ENCODE measurements at places on chromosomes 1 and 21. TPM values are rescaled to one million over a fixed set of nuclear protein-coding genes. Genes with fewer than 3 reads are reported as not detected.

Gene HSF2BP
- 1.2 TPM for total RNA-seq

Gene CELA2B
- total RNA-seq: 2.7 TPM

Gene SVBP
- total RNA-seq: 51.9 TPM

Gene ZNF687
- 8.5 TPM for total RNA-seq

Gene FALEC
- total RNA-seq: 0.84 TPM

DNA sequence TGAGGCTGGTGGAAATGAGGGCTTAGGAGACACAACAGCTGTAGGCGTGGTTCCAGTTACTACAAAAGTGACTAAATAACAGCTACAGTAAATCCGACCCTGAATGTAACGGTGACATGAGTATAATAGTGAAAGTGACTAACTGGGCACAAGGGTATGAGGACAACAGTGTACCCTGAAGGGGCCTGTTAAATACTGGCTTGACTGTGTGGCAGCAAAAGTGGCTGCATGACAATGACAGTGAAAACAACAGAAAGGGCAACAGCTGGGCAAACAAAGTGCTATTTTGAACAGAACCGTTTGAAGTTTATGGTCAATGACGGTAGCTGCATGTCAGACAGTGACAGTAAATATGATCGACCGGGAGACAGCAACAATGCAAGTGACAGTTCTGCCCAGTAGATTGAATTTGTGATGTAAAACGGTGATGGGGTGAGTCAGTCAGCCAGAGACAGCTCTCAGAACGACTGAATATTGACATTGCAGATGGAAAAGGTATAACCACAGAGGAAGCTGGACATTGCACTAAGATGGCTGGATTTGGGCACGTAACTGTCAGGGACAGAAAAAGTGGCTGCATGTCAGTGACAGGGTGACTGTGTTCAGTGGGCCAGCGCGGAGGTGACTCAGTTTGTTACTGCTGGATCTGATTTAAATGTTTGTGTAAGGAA, 1.2 kb upstream of the ZBTB40 start:
- no peak overlapping the region for H3K4me3 ChIP-seq
- peak; percentile 31 for DNase-seq
- peak overlapping the region; percentile 98 for H3K27ac ChIP-seq
- H3K36me3 ChIP-seq: no peaks in the 10 kb centered on the region
- peaks cover 33% of the 10 kb centered on the region for H3K4me1 ChIP-seq
- no peaks in the 10 kb centered on the region for H3K27me3 ChIP-seq

DNA sequence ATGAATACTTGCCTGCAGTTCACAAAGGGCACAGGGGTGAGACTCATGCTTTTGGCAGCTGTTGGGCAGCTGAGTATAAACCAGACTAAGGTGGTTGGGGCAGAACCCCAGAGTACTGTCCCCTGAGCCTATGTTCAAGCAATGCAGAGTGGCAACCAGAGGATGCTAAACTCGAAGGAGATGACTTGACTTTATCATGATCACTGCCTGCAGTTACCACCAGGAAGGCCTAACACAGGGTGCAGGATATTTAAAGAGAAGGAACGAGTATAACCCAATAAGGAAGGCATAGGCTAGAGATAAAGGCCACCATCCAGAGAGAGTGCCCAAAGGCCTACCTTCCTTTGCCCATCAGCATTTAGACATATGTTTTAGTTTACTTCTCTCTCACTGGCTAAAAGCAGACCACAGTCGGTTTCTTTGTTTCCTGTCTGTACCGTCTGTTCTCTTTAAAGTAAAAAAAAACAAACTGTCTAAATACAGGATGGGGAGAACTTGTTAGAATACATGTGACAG, 83.3 kb downstream of the MPZL1 start:
- H3K27me3 ChIP-seq: no peaks in the 10 kb centered on the region
- H3K4me1 ChIP-seq: peaks cover 2% of the 10 kb centered on the region
- no peak overlapping the region for H3K27ac ChIP-seq
- H3K36me3 ChIP-seq: no peaks in the 10 kb centered on the region
- no peak overlapping the region for H3K4me3 ChIP-seq

DNA sequence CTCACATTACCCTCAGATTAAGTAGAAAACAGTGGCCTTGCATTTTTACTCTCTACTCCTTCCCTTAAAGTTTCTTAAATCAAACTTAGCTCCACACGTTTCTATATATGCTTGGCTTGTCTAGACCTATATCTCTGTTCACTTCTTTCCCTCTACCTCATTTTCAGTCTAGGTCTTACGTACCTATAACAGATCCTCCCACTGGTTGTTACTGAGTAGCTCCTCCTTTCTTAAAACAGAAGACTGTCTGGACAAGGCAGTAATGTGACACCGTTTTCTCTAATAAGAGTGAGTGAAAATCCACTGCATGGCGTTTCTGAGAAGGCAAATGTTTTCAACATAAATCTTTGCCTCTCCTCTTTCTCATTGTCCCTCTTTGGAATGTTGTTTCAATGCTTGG, 211.7 kb upstream of the POGK start:
- H3K4me3 ChIP-seq: no peak overlapping the region
- DNase-seq: no peak
- no peaks in the 10 kb centered on the region for H3K4me1 ChIP-seq
- H3K36me3 ChIP-seq: no peaks in the 10 kb centered on the region
- H3K27ac ChIP-seq: no peak overlapping the region

- peaks cover 22% of the 10 kb centered on the region for H3K4me1 ChIP-seq
- no peaks in the 10 kb centered on the region for H3K36me3 ChIP-seq
- H3K27ac ChIP-seq: no peak overlapping the region
- H3K27me3 ChIP-seq: no peaks in the 10 kb centered on the region
- H3K4me3 ChIP-seq: no peak overlapping the region
Observed at GRCh38 chr21:35222541-35222941, 173.4 kb upstream of the RUNX1 start.

DNA sequence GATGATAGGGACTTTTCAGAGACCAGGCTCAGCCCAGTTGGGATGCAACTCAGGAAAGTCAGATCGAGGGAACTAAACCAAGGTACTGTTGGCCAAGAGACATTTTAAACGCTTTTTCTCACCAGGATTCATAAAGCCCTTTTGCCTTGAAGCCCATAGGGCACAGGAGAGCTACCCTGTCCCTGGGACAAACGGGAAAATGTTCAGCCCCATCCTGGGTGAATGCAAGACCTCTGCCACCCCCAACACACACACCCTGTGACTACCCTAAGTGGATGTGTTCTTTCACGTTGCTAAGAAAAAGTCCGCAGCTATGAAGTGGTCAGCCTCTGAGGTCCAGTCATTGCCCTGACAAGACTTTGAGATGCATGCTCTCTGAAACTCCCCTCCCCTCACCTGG, 58.4 kb downstream of the ITPKB start:
- H3K27ac ChIP-seq: peak overlapping the region; percentile 96
- no peak for DNase-seq
- peaks cover 87% of the 10 kb centered on the region for H3K4me1 ChIP-seq
- no peaks in the 10 kb centered on the region for H3K36me3 ChIP-seq

DNA sequence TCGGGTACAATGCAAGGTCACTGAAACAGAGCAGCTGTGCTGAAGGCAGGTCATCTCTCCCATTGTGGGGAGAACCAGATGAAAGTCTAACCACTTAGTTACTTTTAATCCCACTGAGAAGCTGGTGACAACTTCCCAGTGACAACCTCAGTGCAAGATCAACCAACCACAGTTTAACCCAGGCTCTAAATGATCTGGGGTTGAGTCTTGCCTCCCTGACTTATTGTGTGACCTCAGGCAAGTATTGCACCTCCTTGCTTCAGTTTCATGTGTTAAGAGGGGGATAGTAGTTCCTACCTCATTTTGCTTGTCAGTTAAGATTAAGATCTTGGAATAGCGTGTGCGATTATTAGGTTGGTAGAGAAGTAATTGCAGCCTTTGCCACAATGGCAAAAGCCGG, 3.2 kb downstream of the ZP4 start:
- H3K4me1 ChIP-seq: no peaks in the 10 kb centered on the region
- H3K4me3 ChIP-seq: no peak overlapping the region

DNA sequence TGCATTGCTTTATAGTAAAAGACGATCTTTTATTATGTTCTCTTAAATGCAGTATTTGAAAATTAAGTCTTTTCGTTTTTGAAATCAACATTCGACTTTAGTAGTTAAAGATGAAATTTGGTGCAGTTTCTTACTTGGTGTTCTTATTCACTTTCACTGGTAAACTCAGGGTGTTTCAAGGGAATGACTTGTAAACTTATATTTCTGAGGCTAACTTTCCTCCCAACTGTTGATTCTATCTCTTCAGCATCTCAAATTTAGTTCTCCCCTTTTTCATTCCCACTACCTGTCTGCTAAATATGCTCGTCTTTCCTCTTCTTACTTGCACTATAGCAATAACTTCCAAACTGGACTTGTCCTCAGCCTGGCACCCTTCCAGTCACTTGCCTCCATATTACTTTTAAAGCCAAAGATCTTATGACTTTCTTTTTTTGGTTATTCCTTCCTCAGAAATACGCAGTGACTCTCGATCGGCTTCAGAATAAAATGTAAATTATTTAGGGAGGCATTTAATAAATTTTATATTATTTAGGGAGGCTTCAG, 988 bp downstream of the SLC35A3 start:
- H3K27ac ChIP-seq: no peak overlapping the region
- H3K36me3 ChIP-seq: no peaks in the 10 kb centered on the region
- H3K4me1 ChIP-seq: peaks cover 5% of the 10 kb centered on the region
- DNase-seq: no peak

- H3K4me1 ChIP-seq: peaks cover 82% of the 10 kb centered on the region
- peak; percentile 93 for DNase-seq
- no peaks in the 10 kb centered on the region for H3K27me3 ChIP-seq
- H3K27ac ChIP-seq: peak overlapping the region; percentile 99
Observed at GRCh38 chr21:45975020-45975666, 6.4 kb upstream of the COL6A1 start.

DNA sequence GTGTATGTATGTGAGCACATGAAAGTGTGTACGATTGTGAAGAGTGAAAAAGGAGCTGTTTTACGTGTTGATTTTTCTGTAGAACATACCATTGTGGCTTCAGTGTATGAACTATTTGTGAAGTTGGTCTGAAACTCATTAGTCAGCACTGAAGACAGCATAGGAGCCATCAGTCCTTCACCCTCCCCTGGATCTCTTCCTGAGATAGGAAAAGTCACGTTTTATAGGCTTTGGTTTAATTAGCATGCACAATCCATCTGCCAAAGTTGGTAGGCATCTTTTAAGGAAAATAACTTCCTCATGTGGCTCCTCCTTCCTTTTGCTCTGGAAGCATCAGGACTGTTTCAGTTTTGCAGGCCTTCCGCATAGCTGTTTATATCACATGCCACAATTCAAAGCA, 1.4 kb upstream of the RABIF start:
- peaks cover 34% of the 10 kb centered on the region for H3K36me3 ChIP-seq
- no peak overlapping the region for H3K27ac ChIP-seq
- H3K4me1 ChIP-seq: peaks cover 3% of the 10 kb centered on the region
- no peak overlapping the region for H3K4me3 ChIP-seq
- no peaks in the 10 kb centered on the region for H3K27me3 ChIP-seq
- DNase-seq: no peak

GRCh38 chr1:151251656-151252470, 2.7 kb upstream of the PSMD4 start:
- no peaks in the 10 kb centered on the region for H3K27me3 ChIP-seq
- H3K36me3 ChIP-seq: peaks cover 23% of the 10 kb centered on the region
- no peak overlapping the region for H3K27ac ChIP-seq
- H3K4me3 ChIP-seq: no peak overlapping the region
- DNase-seq: peak; percentile 78
- H3K4me1 ChIP-seq: peaks cover 5% of the 10 kb centered on the region

GRCh38 chr1:207365063-207365462, 43.6 kb downstream of the CD55 start:
- H3K27me3 ChIP-seq: no peaks in the 10 kb centered on the region
- peaks cover 3% of the 10 kb centered on the region for H3K36me3 ChIP-seq
- no peak for DNase-seq
- H3K4me1 ChIP-seq: no peaks in the 10 kb centered on the region
- no peak overlapping the region for H3K27ac ChIP-seq

DNA sequence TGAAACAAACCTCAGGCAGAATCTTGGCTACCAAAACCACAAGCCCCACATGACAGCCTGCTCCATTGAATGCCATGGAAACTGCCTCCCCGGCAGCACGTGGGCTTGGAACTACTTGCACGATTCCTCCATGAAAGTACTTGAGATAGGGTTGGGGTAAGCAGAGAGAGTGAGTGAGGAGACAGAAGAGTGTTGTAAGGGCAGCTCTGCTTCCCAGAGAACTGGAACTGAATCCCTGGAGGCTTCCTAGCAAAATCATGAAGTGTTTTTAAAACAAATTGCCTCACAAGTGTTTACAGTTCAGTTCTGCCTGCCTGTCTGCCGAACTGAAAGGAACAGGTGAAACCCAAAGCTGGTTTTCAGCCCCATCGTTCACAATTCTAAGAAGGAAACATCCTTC, 35.3 kb upstream of the DNASE2B start:
- no peak overlapping the region for H3K27ac ChIP-seq
- no peaks in the 10 kb centered on the region for H3K36me3 ChIP-seq
- no peak for DNase-seq
- H3K4me3 ChIP-seq: no peak overlapping the region
- no peaks in the 10 kb centered on the region for H3K4me1 ChIP-seq

DNA sequence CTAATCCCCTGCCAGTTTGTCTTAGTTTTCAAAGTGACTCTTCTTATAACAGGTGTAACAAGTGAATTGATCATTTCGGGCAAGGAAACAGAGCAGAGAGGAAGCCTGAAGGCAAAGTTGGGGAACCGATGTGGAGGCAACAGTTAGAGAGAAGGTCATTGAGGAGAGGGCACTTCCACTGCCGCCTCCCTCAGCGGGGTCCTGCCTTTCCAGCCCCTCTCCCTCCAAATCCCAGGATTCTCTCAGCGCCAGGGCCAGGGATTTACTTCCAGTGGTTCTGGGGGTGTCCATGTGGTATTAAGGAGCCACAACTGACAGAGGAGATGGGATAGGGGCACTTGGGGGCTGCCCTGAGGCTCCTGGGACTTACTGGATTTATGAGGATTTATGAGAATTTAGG, 39.7 kb upstream of the PDE9A start:
- peaks cover 25% of the 10 kb centered on the region for H3K27me3 ChIP-seq
- no peak for DNase-seq
- H3K4me3 ChIP-seq: no peak overlapping the region
- H3K4me1 ChIP-seq: peaks cover 3% of the 10 kb centered on the region

- H3K4me3 ChIP-seq: no peak overlapping the region
- H3K36me3 ChIP-seq: no peaks in the 10 kb centered on the region
- peaks cover 8% of the 10 kb centered on the region for H3K4me1 ChIP-seq
- no peak for DNase-seq
- H3K27ac ChIP-seq: no peak overlapping the region
- no peaks in the 10 kb centered on the region for H3K27me3 ChIP-seq
Observed at GRCh38 chr1:60569189-60569588, 495.6 kb upstream of the C1orf87 start.

GRCh38 chr1:30652152-30652841, 71.1 kb downstream of the MATN1 start:
- no peak overlapping the region for H3K27ac ChIP-seq
- peaks cover 28% of the 10 kb centered on the region for H3K27me3 ChIP-seq
- no peaks in the 10 kb centered on the region for H3K4me1 ChIP-seq
- H3K36me3 ChIP-seq: no peaks in the 10 kb centered on the region
- no peak for DNase-seq

GRCh38 chr1:181127898-181128453, 39.5 kb downstream of the IER5 start:
- peaks cover 33% of the 10 kb centered on the region for H3K4me1 ChIP-seq
- H3K27me3 ChIP-seq: no peaks in the 10 kb centered on the region
- no peak overlapping the region for H3K4me3 ChIP-seq
- no peak for DNase-seq
- no peak overlapping the region for H3K27ac ChIP-seq
- no peaks in the 10 kb centered on the region for H3K36me3 ChIP-seq

Data from muscle of leg (tissue), 16 donors.